ENCODE measurements at places on chromosomes 1 and 21.

GRCh38 chr1:32611859-32612188, 38.5 kb downstream of the ZBTB8OS start:
- no peak for DNase-seq

- DNase-seq = no peak
These were observed 10.3 kb downstream of the GPR37L1 start for GRCh38 chr1:202133001-202133400.

DNA sequence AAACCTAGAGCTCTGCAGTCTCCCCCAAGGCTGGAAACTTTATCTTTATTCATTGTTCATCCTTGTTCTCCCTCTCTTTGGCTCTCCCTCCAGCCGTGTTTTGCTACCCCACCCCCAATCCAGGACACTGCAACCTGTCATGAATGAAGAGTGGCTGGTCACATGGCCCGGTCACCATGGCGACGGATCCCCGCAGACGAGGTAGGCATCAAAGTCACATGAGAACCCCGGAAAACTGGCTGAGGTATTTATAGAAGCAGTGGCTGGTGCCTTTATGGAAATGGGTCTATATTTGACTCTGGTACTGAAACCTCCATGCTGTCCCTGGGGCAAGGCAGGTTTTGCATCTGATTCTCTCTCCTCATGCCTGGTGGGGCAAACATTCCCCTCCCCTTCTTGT, 13.4 kb upstream of the SLC6A17 start:
- DNase-seq = no peak

DNA sequence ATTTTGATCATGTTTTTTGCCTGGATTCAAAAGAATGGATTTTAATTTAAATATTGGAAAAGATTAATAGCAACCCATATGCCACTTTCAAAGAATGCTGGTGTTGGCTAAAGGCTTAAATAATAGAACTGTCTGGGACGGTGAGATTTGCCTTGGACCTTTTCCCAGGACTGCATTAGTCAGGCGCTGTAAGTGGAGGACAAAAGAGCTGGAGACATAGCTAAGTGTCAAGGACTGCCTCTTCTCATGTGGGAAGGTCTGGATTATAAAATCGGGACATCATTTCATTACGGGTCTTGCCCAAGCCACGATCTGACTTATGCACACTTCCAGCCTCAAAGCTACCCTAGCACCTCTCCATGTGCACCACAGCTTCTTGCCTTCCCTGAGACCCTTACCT, 458.5 kb upstream of the DEPDC1 start:
- DNase-seq = no peak

DNA sequence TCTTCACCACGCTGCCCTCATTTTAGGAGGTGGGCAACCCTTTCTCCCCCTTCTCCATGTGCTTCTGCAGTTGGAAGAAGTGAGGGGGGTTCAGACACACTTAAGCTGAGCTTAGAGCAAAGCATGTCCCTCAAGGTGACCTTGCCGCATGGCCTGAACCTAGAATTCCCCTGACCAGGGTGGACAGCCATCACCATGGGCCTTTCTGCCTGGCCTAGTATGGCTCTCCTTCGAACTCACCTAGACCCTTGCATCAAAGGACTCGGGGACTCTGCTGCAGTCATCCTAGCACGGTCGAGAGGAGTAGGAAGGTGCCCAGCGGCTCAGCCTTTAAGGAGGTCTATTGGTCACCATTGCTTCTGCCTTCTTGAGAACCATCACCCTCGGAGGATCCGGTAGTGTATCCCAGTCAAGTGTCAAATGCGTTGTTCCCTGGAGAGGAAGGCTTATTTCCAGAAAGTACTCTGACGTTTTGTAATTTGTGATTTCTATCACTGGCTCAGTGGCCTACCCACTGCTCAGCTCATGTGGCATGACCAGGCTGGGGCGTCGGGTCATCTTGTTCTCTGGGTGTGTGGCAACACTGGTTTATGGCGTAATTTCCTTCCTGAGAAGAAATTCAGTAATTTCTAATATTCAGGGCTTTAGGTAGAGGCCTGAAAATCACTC, at the start of gene KCNE1:
Gene KCNE1, minus strand, starts transcription at position 424 of the 669 bp plus-strand sequence. CDS start 62,576 bp downstream, outside the sequence.
- DNase-seq = no peak

DNA sequence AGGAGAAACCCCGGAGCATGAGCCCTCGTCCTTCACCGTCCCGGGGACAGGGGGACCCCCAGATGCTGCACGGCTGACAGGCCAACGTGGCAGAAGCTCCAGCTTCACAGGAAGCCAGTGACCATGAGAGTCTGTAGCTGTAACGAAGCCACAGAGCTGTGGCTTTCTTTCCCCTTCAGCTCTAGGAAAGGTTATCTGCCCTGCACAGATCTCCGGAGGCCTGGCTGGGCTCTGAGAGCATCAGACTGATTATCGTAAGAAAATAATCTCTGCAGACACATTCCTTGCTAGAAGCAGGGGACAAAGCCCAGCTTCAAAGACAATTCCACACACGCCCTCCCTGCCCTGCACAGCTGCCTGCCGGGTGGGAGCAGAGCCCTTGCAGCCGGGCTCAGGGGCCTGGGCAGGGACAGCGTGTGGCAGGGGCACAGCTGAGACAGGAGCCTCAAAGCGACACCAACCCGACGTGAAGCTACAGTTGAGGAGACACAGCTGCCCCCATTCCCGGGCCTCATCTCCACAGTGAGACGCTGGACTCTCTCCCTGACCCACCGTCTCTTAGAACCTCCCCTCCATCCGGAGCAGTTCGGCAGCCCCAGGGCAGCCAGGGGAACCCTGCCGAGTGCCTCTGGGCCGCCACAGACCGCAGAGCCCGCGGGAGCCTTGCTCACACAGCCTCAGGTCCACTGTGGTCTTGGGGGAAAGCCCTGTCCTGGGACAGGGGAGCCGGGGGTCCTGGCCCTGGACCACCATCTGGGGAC, 30.6 kb downstream of the POFUT2 start:
- no peak for DNase-seq

DNA sequence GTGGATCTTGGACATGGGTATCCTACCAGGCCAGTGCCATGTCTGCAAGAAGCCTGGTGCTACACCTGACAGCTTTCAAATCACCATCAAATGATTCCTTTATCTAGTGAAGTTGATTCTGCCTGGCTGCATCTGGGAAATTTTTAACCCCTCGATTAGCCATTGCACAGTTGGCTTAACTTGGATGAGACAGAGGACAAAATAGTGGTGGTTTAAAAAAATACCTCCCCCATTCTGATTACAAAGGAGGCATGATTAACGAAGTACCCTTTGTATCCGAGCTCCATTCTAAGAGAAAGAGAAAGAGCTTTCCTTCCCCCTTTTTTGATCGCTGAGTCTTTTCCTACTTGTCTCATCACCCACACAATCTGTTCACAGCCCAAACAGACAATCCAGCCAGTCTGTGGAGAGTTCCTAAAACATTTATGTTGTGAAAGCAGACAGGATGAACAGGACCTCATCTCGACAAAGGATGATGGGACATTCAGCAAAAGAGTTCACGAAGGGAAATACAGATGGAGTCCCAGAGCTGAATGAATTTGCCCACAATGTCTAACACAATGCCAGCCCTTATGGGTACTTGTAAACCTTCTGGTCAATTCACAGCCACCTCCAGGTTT, 20.5 kb downstream of the WLS start:
- no peak for DNase-seq

DNA sequence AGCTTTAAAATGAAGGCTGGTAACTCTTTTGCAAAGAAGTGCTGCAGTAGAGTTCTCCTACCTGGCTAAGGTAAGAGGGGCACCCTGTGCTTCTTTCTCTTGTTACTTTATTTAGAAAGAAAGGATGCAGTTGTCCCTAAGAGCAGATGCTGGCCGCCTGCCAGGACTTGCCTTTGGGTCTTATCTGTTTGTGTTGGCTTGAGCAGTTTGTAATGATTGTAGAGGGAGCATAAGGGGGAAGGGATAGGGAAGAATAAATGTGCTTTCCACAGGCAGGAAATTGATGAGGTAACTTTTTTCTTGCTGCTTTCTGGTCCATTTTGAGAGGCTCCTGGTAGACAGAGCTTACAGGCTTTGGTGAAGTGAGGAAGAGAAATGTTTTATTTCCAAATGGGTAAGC, 229.6 kb downstream of the HHAT start:
- no peak for DNase-seq

DNA sequence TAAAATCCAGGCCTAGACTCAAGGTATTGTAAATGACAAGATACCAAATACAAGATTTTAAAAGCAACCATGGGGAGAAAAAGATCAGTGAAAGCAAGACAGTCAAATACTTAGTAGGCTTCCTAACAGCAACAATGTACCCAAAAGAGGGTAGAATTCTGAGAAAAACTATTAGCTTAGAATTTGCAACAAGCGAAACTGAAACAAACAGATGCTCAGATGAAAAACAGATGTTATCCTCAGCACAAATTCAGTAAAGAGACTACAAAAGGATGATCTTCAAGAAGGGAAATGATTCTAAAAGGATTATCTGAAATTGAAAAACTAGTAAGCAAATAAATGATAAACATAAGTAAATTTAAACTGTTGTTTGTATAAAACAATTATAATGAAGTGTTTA, 40.0 kb downstream of the PDC start:
- no peak for DNase-seq

DNA sequence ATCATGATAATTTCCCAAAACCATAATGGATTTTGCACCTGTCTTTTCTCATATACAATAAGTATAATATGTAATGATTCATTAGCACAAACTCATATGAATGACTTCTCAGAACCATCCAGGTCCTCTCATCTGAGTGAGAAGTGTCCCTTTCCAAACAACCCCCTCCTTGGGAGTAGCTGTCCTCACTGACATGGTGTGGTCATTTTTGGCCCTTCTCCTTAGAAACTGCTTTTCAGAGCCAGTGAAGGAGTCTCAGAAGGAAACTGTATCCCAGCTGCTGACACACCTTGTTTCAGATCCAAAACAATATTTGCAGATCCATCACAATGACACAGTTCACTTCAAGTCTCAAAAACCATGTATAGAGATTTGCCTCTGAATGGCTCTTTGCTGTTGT, 95.5 kb downstream of the MIS18A start:
- DNase-seq = no peak

DNA sequence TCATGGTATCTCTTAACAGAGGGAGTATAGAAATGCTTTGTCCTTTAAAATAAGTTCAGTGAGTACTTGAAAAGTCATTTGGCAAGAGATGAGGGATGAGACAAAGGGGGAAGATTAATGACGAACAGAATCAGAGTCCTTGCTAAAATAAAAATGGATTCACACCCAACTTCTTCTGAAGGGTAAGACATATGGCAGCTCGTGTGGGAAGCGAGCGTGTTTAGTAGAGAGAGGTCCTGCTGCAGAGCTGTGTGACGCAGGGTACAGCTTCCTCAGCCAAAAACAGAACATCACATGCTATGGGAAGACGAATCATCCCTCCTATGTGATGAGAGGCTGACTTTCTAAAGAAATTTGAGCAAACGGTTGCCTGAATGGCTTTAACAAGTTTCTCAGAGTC, 158.5 kb upstream of the LMO4 start:
- DNase-seq = no peak

DNA sequence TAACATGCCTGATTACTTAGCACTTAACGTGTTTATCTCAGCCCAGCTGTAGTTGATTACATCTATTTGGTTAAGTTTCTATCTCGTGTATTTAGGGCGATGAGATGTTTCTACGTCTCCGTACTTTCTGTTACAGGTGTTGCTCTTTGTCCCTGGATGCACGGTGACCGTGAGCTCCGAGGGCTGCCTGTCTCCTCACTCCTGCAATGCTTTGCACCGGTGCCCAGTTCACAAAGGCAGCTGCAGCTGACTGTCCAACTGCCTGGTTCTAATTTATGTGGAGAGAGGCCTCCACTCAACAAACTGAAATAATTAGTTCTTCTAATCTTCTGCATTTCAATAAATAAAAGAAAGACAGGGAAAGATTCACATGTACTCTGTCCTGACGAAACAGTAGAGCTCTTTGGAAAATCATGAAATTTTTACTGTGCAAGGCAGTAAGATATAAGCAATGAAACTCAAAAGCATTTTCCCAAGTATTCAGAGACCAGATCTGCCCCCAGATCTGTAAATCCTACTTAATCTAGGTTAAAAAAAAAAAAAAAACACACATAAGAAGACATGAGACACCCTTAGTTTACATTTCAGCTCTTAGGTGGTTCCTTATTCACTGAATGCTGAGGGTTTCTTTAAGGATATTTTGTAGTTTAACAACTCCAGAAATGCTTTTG, 108.2 kb downstream of the TGFBR3 start:
- no peak for DNase-seq

- no peak for DNase-seq
These were observed 29.3 kb downstream of the CRYZ start for GRCh38 chr1:74703386-74704182.

DNA sequence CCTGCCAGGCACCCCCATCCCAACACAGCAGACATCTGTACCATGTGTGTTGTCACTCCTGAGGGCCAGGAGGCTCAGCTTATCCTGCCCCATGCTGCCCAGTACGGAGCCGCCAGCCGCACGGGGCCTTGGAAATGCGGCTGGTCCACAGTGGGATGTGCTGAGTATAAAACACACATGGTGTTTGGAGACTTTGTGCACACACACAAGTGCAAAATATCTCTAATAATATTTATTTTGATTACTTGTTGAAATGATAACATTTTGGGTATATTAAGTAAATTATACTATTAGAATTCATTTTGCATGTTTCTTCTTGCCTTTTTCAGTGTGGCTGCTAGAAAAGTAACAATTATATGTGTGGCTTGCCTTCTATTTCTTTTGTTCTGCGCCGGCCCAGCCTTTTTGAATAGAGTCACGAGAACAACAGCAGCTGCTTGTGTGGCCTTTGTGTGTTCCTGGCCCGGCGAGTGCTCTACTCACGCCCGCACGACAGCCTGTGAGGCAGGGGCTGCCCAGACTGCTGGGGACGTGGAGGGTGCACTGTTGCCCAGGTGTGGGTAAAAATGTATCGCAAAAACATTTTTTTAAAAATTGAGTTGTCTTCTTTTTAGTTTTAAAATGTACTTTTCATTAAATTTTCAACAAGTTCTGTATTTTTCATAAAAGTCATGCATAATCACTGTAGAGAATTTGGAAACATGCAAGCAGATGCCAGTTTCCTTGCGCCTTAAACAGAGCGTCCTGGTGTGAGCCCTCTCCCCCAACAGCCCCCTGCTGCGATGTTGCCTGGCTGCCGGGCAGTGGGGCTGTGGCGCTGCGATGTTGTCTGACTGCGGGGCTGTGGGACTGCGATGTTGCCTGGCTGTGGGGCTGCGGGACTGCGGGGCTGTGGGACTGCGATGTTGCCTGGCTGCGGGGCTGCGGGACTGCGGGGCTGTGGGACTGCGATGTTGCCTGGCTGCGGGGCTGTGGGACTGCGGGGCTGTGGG, 35.5 kb downstream of the COQ8A start:
- no peak for DNase-seq

DNA sequence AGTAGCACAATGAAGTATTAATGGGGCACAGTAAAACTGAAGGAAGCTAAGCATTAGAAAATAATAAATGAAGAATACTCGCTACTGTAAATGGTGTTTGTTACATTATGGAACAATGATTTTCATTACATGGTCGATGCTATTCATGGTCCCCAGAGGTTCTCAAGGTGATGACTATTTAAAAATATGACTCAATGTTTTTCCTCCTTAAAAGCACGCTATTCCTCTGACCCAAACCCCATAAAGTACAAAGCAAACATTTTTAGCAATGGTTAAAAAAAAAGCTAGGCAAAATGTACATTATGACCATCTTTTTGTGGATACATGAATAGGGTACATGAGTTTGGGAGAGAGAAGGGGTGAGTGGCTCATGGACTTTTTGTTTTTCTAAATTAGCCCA, 34.3 kb downstream of the VAMP4 start:
- DNase-seq = no peak

All from HTR-8/SVneo (cell line).